CD14-positive monocyte (primary cell): ENCODE measurements at places on chromosomes 4 and X.

DNA sequence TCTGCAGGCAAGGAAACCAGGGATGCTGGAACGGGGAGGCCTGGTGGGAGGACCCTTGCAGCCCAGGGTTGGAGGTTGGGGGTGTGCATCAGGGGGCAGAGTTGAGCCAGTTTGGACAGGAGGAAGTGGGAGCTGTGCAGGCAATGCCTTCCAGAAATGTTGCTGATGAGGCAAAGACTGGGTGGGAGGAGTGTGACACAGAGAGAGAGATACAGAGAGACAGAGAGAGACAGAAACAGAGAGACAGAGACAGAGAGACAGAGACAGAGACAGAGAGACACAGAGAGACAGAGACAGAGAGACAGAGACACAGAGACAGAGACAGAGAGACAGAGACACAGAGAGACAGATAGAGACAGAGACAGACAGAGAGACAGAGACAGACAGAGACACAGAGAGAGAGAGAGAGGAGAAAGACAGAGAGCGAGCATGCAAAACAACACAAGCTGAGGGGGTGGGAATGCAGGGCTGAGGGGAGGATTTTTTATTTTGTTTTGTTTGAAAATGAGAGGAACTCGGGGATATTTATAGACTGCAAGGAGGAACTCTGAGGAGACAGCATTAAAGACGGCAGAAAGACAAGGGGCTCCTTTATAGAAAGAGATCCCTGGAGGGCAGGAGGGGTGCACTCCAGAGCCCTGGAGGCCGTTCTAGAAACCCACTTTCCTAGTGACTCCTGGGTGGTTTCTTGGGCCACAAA lies 1.9 kb upstream of the HAUS3 start:
- H3K4me1 ChIP-seq, result peaks cover 51% of the 10 kb centered on the region
- H3K36me3 ChIP-seq, result peaks cover 9% of the 10 kb centered on the region
- DNase-seq, result peak; percentile 45
- H3K4me3 ChIP-seq, result no peak overlapping the region
- no peaks in the 10 kb centered on the region for H3K27me3 ChIP-seq

GRCh38 chrX:30065226-30065625 lies 150.1 kb upstream of the MAGEB2 start:
- no peak for DNase-seq
- no peak overlapping the region for H3K27ac ChIP-seq
- H3K4me1 ChIP-seq, result no peaks in the 10 kb centered on the region
- H3K36me3 ChIP-seq, result no peaks in the 10 kb centered on the region
- H3K27me3 ChIP-seq, result no peaks in the 10 kb centered on the region

DNA sequence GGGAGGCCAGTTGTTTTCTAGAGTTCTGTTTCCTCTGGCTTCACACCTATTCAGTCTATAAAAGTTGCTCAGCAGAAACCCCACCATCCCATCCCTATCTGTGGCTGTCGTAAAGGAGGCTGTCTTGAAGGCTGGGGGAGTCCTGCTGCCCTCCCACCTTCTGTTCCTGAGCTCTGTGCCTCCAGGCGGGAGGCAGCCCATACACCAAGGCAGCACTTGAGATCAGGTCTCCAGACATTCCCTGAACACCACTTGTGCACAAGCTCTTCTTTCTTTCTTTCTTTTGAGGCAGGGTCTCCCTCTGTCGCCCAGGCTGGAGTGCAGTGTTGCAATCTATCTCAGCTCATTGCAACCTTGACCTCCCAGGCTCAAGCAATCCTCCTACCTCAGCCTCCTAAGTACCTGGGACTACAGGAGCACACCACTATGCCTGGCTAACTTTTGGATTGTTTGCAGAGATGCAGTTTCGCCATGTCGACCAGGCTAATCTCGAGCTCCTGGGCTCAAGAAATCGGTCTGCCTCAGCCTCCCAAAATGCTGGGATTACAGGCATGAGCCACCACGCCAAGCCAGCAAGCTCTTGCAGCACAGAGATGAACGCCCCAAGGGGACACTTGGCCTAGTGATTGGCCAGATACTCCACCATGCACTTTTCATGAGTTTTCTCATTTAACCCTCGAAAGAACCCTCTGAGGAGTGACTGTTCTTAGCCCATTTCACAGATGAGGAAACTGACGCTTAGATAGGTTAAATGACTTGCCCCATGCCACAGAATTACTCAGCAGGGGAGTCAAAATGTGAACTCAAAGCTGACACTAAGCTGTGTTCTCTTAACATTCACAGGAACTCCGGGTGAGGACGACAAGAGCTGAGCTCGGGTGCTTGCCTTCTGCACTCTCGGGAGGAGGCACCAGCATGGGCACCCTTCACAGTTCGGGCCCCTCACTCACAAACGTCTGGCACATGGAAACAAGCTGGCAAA lies 55.8 kb upstream of the ENPP6 start:
- H3K4me1 ChIP-seq, result peaks cover 7% of the 10 kb centered on the region
- DNase-seq, result no peak
- H3K36me3 ChIP-seq, result no peaks in the 10 kb centered on the region
- no peak overlapping the region for H3K27ac ChIP-seq
- H3K4me3 ChIP-seq, result no peak overlapping the region

DNA sequence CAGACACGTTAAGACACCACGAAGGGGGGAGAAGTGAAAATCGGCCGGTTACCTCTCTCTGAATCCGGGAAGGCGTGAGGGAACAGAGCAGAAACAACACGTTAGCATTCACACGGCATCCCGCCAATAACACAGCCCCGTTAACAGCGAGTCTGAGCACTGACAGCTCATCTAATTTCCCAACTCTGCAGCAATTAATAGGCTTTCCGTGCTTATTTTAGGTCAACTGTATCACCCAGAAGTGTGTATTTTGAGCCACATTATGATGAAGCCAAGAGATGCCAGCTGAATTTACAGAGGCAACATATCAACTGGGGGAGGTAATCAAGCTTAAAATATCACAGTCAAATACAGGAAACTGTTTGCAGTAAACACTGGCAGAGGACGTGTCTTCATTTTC lies 92.6 kb downstream of the NSUN7 start:
- no peaks in the 10 kb centered on the region for H3K27me3 ChIP-seq
- no peak overlapping the region for H3K27ac ChIP-seq
- no peak overlapping the region for H3K4me3 ChIP-seq
- no peaks in the 10 kb centered on the region for H3K36me3 ChIP-seq
- no peak for DNase-seq
- peaks cover 10% of the 10 kb centered on the region for H3K4me1 ChIP-seq

GRCh38 chr4:3630598-3631543 lies 98.6 kb upstream of the LRPAP1 start:
- no peaks in the 10 kb centered on the region for H3K27me3 ChIP-seq
- no peak overlapping the region for H3K27ac ChIP-seq
- DNase-seq, result no peak
- no peaks in the 10 kb centered on the region for H3K36me3 ChIP-seq

GRCh38 chr4:122764821-122765215 lies 32.3 kb downstream of the BBS12 start:
- peak; percentile 30 for DNase-seq
- H3K4me1 ChIP-seq, result peaks cover 27% of the 10 kb centered on the region
- no peak overlapping the region for H3K4me3 ChIP-seq
- H3K27ac ChIP-seq, result no peak overlapping the region

- no peaks in the 10 kb centered on the region for H3K36me3 ChIP-seq
- H3K27ac ChIP-seq, result no peak overlapping the region
- no peak overlapping the region for H3K4me3 ChIP-seq
- H3K4me1 ChIP-seq, result no peaks in the 10 kb centered on the region
- DNase-seq, result no peak
Observed at GRCh38 chr4:161252520-161253141, 911.2 kb downstream of the FSTL5 start.

DNA sequence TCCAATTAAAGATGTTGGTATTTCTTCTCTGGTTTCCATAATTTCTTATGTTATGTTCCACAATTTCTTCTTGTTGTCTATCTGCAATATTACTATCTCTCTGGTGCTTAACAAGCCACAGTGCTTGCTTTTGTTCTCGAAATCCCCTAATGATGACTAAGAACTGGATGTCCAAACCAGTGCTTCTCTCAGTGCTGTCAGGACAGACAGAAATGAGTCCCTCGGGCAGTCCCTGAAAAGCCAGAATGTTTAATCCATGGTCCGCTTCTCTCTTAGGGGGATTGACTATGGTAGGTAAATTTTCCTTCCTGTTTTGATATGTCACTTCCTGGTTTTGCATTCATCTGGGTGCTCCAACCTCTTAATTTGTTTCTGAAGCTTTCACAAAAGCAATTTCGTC lies 321.6 kb upstream of the PCDH10 start:
- H3K4me1 ChIP-seq, result no peaks in the 10 kb centered on the region
- DNase-seq, result no peak

DNA sequence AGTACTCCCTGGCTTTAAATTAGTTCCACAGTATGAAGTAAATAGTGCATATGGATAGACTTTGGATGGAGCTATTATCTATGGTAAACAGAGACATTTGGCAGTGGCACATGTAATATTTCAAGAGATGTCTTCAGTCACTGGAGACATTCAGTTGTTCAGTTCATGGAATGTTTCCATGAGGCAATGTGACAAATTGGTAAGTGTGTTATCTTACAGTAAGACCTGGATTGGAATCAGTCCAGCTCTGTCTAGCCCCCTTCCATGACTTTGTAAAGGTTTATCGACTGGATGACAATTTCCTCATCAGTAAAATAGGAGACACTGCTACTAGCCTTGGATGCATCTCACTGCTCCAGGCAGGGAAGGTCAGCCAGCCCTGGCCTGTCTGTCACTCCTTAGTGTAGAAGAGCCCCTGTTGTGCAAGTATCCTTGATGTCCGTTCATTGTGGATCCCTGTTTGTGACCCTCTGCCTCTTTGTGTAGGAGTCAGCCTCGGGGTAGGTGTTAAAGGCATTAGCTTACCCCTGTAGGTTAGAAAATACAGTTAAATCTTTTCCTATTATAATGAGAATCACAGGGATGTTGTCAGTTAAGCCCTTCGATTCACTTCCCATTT lies 335.9 kb downstream of the ANK2 start:
- H3K36me3 ChIP-seq, result no peaks in the 10 kb centered on the region
- H3K4me3 ChIP-seq, result no peak overlapping the region
- H3K27ac ChIP-seq, result no peak overlapping the region
- H3K27me3 ChIP-seq, result no peaks in the 10 kb centered on the region
- H3K4me1 ChIP-seq, result no peaks in the 10 kb centered on the region
- DNase-seq, result no peak

- no peak overlapping the region for H3K4me3 ChIP-seq
- DNase-seq, result no peak
- no peak overlapping the region for H3K27ac ChIP-seq
Observed at GRCh38 chr4:7251321-7251720, 59.0 kb downstream of the SORCS2 start.

GRCh38 chrX:42495139-42495538 lies 282.8 kb downstream of the PPP1R2C start:
- no peaks in the 10 kb centered on the region for H3K27me3 ChIP-seq
- no peaks in the 10 kb centered on the region for H3K36me3 ChIP-seq
- no peaks in the 10 kb centered on the region for H3K4me1 ChIP-seq
- H3K4me3 ChIP-seq, result no peak overlapping the region
- no peak overlapping the region for H3K27ac ChIP-seq

- H3K27ac ChIP-seq, result no peak overlapping the region
- no peak overlapping the region for H3K4me3 ChIP-seq
- no peaks in the 10 kb centered on the region for H3K4me1 ChIP-seq
- no peaks in the 10 kb centered on the region for H3K36me3 ChIP-seq
- no peaks in the 10 kb centered on the region for H3K27me3 ChIP-seq
Observed at GRCh38 chrX:7219153-7219705, 71.3 kb upstream of the PUDP start.

DNA sequence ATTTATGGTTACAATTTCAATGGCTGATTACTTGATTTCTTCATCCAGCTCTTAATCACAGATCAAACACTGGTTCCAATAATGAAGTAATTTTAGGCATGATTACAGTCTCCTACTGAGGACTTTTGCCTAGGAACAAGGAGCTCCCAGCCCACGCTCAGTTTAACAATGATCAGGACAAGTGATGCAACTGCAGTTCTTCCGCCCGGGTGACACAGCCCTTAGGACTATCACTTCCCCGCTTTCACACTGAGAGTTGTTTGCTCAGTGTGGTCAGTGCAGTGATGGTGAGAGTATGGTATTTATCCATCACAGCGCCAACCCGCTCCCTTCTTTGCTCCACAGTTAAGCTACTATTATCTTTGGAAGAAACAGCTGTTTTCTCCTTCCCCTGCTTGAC lies 203.2 kb upstream of the MBNL3 start:
- H3K4me3 ChIP-seq, result no peak overlapping the region
- no peak overlapping the region for H3K27ac ChIP-seq
- H3K27me3 ChIP-seq, result peaks cover 4% of the 10 kb centered on the region
- DNase-seq, result peak; percentile 1

DNA sequence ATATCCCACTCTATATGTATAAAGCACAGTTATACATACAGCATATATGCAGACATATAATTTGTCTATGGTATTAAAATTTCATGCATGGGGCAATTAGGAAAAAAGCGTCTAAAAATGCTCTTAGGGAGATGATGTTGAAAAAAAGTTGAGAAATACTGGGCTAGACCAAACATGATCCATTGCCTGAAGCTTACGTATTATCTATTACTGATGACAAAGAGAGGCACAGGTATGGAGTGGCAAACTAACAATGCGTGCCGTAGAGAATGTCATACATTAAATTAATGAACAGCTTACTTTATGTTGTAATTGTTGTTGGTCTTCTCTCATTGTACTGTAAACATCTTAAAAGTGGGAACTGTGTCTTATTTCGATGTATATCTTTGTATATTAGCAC lies 13.9 kb downstream of the RHOH start:
- no peak overlapping the region for H3K27ac ChIP-seq
- H3K27me3 ChIP-seq, result no peaks in the 10 kb centered on the region
- DNase-seq, result no peak

- H3K27ac ChIP-seq, result no peak overlapping the region
- H3K4me3 ChIP-seq, result peak overlapping the region; percentile 16
- peaks cover 84% of the 10 kb centered on the region for H3K27me3 ChIP-seq
Observed at GRCh38 chr4:84497504-84498202, 1.4 kb downstream of the NKX6-1 start.

DNA sequence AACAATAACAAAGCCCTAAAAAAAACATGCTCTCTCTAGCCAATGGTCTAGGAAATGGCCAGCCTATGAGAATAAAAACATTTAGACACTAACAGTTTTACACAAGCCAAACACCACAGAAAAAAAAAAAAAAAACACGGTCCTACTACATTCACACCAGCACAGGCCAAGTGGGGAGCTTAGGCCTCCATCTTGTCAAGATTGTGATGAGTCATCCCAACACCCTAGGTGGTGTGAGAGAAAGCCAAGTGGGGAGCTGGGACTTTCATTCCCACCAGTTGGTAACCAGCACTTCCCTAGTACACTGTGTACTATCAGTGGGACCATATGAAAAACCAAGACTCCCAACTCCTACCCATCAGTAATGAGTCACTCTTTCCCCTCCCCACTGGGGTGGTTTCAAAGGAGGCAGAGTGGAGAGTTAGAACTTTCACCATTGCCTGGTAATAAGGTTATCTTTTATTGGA lies 95.6 kb downstream of the ADAMTS3 start:
- no peaks in the 10 kb centered on the region for H3K4me1 ChIP-seq
- no peak for DNase-seq
- no peaks in the 10 kb centered on the region for H3K36me3 ChIP-seq
- no peaks in the 10 kb centered on the region for H3K27me3 ChIP-seq
- no peak overlapping the region for H3K4me3 ChIP-seq
- H3K27ac ChIP-seq, result no peak overlapping the region
